Stimulated activated CD8-positive, alpha-beta memory T cell treated with anti-CD3 and anti-CD28 coated beads, Interleukin-4, amount 100 ng/mL, for 4 hours (primary cell): ENCODE measurements at places on chromosomes 3 and 15.

DNA sequence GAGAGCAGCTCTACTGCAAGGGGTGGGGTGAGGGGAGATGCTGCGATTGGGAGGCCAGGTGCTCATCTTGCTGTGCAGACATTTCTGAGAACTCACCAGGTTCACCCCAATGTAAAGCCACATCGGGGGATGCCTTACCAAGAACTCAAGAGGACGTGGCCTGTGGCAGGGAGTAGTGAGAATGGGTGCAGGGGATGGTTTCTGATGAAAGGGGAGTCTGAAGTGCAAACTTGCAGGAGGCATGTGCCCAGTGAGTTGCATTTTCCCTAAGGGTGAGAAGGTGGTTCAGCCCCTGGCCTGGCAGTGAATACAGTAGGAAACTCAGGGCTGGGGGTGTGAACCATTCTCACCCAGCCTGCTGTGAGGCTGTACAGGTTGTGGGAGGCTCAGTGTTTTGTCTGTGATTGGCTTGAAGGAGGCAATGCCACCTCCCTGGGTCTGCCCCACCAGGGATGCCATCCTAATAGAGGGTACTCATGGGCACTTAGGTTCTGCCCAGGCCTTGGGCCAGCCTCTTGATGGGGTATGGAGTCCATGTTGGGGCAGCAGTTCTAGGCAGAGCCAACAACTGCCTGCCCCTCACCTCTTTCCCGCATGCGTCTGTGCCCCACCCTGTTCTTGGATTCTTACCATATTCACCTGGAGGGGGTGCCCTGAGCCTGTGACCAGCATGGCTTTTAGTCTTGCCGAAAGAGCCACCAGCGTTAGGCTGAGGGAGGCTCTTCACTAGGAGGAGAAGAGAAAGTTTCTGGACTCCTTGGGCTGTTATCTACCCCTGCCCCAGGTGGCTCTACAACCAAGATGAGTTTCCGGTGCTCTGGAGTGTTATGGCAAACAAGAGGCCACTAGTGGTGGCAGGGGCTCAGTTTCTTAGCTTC is 4.5 kb downstream of the HEMK1 start:
- peak; percentile 45 for DNase-seq

GRCh38 chr3:53748512-53749271 is 97.5 kb downstream of the CHDH start:
- DNase-seq, result no peak

DNA sequence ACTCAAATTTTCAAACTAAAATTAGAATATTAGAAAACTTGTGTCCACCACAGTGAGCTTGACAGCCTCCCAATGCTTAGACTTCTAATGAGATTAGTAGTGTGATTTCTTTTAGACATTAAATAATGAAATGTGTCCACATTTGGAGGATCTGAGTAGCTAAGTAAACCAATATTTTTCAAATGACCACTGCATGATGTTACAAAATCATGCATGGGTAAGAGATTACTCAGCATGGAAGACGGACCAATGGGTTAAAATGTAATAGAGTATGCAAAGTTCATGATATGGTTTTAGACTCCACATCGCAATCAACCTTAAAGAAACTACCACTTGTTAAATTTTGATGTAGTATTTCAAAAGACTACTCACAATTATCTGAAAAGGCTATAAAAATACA is 130.6 kb downstream of the IMPG2 start:
- DNase-seq, result no peak

DNA sequence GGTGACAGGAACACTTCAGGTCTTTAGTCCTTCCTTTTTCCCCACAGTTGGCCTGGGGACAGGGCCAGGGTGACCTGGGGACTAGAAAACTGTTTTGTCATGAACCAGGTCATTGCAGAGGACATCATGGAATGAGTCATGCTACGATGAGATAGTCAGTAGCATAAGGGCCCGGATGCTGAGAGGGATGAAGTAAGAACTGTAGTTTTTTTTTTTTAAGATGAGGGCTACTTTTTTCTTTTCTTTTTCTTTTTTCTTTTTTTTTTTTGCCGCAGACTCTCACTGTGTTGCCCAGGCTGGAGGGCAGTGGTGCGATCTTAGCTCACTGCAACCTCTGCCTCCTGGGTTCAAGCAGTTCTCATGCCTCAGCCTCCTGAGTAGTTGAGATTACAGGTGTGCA is 8.0 kb downstream of the MAP2K5 start:
- no peak for DNase-seq

- no peak for DNase-seq
Measured at GRCh38 chr3:46921041-46921440, 43.5 kb downstream of the PTH1R start.

- no peak for DNase-seq
Measured at GRCh38 chr3:182357928-182358327, 435.4 kb upstream of the ATP11B start.

DNA sequence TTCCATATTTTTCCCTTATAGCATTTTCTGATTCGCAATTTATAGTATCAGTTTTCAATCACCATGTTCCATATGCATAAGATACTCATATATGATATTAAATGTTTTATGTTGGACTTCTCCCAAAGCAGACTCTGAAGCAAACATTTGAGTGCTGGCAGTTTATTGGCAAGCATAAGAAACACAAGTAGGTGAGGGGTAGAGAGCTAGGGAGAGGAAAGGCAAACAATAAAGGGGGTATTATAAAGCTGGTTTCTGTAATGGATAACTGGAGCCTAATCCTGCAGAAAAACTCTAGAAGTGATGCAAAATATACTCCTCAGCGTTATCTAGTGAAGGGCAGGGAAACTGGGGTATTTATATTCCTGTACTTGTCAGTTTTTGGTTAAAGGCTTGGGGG is 491.5 kb upstream of the TGFBR2 start:
- DNase-seq, result no peak

DNA sequence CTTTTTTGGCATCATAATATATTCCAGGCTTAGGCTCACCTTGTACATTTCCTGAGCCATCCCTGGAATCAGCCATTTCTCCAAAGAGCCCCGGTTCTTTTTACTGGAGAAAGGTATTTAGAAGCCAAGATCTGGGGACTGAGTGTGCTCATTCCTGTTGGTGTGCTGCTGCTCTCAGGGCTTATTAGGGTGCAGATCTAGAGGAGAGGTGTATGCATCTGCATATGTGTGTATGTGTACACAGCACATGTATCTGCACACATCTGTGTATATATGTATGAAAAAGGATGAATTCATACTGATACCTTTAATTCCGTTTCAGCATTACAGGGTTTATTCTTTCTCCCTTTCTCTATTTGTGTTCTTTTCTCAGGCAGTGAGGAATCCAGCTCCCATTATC is 162.1 kb upstream of the BHLHE40 start:
- DNase-seq, result no peak

DNA sequence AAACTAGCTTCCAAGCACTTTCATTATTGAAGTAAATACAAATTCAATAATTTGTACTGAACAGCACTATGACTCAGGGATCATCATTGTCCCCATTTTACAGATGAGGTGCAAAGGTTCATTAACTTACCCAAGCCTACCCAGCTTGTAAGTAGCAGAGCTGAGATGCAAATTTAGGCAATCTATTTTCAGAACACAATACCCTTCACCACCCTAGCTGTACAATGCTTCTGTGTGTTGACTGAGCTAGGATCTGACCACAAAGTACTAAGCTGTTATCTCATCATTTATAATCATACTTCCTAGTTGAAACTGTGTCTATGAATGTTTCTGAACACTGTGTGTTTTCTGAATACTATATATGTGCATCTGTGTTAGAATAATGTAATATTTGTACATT is 3.2 kb upstream of the ILDR1 start:
- no peak for DNase-seq

DNA sequence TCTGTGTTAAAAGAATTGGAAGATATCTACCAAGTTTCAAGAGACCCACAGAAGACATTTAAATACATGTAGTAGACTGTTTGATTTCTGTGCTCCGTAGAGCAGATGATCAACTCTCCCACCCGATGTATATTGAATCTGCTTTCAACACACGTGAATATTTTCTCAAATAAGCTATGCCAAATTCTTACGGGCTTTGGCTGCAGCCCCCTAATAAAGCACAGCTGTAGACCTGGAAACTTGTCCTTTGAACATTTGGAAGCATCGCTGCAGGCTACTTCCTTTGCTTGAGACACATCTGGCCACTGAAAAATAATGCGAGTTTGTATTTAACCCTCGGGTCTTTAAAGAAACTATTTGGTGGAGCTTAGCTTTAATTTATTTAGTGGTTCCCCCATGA is 98.3 kb upstream of the SELENOK start:
- DNase-seq, result no peak
